ENCODE measurements at places on chromosomes 7 and 10. TPM values are rescaled to one million over a fixed set of nuclear protein-coding genes. Genes with fewer than 3 reads are reported as not detected.
A peak's percentile ranks its signal among the peaks of the same experiment; 100 is the strongest.

DNA sequence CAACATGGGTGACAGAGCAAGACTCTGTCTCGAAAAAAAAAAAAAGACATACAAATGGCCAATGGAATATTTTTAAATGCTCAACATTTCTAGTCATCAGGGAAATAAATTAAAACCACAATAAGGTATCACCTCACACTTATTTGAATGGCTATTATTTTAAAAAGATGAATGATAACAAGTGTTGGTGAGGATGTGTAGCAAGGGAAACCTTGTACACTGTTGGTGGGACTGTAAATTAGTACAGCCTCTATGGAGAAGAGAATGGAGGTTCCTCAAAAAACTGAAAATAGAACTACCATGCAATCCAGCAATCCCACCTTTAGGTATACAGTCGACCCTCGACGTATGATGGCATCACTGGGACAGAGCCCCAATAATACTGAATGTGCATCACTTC, 65.4 kb upstream of the DIP2C start:
- DNase-seq: no peak

DNA sequence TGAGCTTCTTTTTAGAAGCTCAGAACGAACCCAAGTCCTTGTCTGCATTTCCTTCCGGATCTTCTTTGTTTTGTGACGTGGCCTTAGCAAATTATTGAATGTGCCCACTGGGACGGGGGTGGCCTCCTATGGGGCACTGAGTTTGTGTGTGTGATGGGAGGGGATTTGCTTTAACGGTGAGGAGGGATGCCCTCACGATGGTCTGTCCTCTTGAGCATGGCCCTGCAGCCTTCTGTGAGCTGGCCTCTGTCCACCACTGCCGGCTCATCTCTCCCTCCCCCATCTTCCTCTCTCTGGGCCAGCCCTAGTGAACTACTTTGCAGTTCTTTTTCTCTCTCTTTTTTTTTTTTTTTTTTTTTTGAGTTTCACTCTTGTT, 62.9 kb upstream of the MKRN1 start:
- DNase-seq: no peak

- no peak for DNase-seq
Measured at GRCh38 chr7:73477376-73477775, 43.8 kb downstream of the FZD9 start.

DNA sequence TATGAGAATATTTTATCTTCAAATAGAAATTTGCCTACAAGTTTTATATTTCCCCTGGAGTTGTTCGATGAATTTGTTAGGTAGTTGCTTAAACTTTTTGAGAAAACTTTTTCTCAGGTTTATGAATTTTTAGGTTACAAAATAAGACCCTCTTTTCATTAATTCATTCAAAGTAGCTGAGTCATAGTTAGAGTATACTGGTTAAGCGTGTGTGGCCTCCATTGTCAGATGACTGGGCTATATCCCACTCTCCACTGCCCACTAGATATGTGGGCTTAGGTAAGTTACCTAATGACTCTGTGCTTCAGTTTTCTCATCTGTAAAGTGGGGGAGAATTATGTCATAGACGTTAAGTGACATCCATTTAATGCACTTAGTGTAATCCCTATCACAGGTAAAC, 1.0 kb downstream of the ASB15 start:
- DNase-seq: no peak

- no peak for DNase-seq
Measured at GRCh38 chr7:152137476-152138025, 112.1 kb downstream of the GALNT11 start.

- no peak for DNase-seq
Measured at GRCh38 chr10:105148456-105148855, 507.4 kb downstream of the SORCS3 start.

DNA sequence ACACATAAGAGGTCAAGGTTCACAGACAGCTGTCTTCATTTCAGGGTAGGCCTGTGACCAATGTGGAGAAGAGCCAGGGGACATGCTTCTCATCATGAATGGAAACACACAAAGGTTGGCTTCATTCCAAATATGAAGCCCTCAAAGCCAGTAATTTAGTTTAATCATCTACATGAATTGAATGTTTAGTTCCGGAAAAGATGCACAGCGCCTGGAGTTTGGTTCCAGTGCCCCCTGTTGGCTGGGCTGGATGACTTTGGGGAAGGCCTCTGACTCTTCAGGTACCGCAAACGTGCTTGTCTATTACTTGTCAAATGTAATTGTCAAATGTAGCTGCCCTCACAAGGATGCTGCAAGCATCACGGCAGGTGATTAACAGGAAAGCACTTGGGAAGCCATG, 130.7 kb downstream of the ADRA2A start:
- DNase-seq: peak; percentile 29

- DNase-seq: no peak
Measured at GRCh38 chr7:47685712-47686376, 103.9 kb upstream of the TNS3 start.

- DNase-seq: no peak
Measured at GRCh38 chr10:33791272-33791660, 456.8 kb upstream of the NRP1 start.

- no peak for DNase-seq
Measured at GRCh38 chr10:90988024-90988423, 67.1 kb upstream of the ANKRD1 start.

DNA sequence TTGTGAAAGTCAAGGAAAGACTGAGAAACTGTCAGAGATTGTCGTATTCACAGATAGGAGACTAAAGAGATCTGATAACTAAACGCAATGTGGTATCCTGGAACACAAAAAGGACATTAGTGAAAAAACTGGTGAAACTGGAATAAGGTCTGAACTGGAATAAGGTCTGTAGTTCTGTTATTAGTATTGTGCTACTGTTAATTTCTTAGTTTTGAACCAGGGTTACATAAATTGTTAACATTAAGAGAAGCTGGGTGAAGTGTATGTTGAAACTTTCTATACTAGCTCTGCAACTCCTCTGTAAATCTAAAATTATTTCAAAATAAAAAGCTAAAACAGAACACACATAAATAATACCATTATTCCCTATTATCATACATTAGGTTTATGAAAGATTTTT, 3.4 kb upstream of the NT5C2 start:
- DNase-seq: no peak

DNA sequence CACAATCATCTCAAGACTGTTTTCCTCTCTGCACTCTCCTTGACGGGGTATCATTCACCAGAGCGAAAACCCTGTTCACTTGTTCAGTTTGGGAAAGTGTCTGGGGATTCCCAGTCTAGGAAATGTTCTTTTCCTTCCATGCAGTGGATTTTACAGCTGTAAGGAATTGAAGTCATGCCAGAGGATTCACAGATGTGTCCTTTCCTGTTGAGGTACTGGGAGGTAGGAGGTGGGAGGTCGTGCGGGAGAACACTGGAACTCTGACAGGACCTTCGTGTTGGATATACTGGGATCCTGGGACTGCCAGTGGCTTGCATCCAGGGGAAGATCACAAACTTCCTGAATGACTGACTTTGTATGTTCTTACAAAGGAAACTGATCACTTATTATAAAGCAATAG, 185.5 kb downstream of the BMPER start:
- DNase-seq: no peak

DNA sequence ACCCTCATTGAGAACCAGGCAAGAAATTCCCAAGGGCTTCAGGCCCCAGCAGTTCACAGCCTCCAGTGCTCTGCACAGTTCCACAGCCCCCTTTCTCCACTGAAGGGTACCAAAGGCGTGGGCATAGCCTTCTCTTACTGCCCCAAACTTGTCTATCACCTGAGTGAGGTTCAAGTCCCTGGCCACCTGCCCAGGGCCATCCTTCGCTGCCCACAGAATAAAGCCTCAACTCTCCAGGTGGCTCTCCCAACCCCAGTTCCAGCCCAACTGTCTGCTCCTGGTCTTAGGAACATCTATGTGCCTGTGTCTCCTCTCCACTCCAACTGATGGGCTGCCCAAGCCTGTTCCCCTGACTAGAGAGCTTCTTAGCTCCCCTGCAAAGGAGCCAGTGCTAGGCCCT, 79.1 kb downstream of the FAM53B start:
- no peak for DNase-seq

DNA sequence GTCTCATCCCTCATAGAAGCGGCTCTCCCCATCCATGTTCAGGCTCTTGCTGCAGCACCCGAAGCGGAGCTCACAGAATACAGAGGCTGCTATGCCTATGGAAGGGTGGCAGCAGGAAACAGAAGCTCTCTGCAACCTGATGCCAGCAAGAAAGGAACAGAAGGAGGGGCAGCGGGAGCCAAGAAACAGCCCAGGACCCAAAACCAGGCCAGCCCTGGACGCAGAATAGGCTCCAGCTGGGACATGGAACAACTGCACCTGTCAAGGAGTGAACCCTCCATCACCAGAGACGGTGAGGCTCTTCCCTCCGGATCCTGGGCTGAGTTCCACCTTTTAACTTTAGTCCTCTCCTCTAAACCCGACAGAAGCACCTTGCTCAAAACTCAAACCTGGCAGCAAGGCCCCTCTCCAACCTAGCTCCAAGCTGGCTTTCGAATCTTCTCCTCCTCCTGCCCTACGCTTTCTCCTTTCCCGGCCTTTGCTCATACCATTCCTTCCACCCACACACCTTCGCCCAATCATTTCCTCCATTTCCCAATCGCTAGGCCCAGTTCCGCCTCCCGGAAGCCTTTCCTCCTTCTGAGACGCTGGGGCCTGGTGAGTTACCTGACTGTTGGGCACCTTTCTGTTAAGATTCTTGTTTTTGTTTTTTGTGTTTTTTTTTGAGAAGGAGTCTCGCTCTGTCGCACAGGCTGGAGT, 122.8 kb upstream of the ZNF92 start:
- no peak for DNase-seq

DNA sequence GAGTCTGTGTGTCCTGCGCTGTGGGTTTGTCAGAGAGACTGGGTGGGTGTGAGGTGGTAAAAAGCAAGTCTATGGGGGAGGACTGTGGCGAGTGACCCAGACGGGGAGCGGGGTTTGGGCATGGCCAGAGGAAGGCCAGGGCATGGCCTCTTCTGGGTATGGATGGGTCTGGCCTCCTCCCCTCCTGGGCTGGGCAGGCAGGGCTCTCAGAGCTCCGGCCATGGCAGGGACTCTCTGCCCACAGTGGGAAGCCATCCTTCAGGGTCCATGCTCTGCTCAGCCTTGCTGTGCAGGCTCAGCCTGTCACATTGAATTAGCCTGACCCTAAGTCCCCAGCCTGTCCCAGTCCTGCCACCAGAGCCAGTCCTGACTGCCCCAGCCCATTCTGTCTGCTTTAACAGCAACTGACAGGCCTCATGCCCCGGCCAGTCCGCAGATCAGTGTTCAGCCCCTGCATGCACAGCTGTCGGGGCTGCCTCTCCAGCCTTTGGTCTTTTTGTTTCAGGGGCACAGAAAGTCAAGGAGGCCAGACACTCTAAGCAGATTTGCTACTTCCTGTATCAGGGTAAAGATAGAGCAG, 7.9 kb downstream of the ANTXRL start:
- DNase-seq: no peak

DNA sequence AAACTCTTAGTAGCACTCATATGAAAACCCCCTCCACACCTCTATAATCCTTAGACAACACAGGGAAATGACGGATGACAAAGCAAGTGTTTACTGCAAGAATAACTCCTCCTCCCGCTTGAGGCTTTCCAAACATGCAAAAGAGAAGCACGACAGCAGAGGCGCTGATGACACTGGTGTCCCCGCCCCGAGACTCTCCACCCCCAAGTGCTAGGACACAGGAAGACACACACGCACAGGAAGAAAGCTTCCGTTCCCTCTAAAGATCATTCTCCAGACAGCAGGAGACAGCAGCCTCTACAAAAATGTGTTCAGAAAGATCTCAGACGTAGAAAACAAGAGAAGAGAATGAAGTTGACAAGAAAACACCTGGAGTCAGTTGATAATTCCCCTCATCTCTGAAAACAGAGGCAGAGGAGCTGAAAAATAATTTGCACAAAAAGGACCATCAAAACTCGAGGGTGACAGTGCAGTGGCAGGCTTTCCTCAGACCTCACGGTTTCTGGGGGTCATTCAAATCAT, 90.2 kb downstream of the DLG5 start:
- DNase-seq: peak; percentile 66

- no peak for DNase-seq
Measured at GRCh38 chr10:46516660-46517416, 39.6 kb downstream of the GPRIN2 start.

GRCh38 chr10:35336921-35337823, 863 bp downstream of the CCNY start:
- DNase-seq: peak; percentile 56

- DNase-seq: no peak
Measured at GRCh38 chr7:50268223-50268622, 36.3 kb upstream of the IKZF1 start.

- no peak for DNase-seq
Measured at GRCh38 chr7:127317447-127317961, 64.8 kb upstream of the GRM8 start.

MOGAT3 gene
- not detected for total RNA-seq

C10orf67 gene
- 0.39 TPM for total RNA-seq

ARMC10 gene
- 33.9 TPM for total RNA-seq

HKDC1 gene
- total RNA-seq: 1.6 TPM

NEBL gene
- total RNA-seq: 0.09 TPM

TEX36 gene
- not detected for total RNA-seq

EBLN1 gene
- not detected for total RNA-seq

GATA3 gene
- 40.4 TPM for total RNA-seq
